Stimulated activated CD4-positive, alpha-beta T cell treated with anti-CD3 and anti-CD28 coated beads, Interleukin-12 subunit alpha, Interleukin-12 subunit beta, amount 100 ng/mL, for 24 hours (primary cell): ENCODE measurements at places on chromosomes 3 and 15.

DNA sequence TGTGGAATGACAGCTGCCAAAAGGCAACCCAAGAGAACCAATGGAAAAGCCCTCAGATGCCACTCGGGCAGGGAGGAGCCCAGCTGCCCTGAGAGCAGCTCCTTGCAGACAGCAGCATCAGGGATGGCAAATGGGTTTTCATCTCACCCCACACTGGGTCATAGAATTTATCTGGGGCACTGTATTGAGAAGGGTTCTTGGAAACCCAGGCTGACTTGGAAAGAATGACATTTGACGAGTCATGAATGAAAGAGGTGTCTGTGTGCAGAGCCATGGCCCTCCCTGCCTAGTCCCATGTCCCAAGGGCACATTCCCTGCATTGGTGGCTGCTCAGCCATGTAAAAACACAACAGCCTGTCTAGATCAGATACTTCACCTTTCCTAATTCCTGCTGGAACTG lies 157.9 kb upstream of the BHLHE40 start:
- DNase-seq = no peak

DNA sequence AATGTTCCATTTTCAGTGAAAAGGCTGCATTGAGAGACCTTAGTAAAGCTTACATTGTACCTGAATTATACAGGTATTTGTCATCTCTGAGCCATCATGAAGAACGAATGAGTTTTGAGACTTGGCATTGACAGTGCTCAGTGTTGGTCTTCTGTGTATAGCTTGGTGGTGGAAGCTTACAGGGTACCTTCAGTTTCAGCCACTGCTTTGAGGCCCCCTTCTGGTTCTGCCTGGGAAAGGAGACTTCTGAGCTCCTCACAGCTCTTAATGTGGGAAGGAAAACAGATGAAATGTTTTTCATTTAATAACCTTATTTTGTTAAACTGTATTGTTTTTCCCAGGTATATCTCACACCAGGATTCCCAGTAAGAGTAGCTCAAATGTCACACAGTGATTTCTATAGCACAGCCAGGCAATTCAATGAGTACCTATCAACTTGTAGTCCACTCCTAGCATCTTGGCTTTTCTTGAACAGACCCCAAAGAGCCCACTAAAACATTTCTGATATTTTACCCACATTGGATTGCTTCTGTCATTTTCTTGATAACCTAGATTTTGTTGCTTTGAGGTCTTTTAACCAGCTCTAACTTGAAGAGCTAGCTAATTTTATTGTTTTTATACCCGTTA lies 5.6 kb downstream of the SERPINI1 start:
- DNase-seq = no peak

DNA sequence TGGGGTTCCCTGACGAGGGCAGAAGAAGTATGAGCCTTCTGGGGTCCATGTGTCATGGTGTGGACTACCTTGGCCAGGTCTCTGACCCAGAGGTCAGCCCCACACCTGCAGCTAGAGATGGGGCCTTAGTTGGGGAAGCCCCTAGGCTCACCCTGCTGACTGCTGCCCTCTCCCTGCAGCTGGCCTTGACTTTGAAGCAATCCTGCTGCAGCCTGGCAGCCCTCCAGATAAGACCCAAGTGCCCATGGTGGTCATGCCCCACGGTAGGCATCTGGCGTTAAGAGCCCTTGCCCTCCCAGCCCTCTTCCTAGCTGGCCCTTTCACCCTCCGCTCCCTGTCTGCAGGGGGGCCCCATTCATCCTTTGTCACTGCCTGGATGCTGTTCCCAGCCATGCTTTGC lies 7.4 kb downstream of the APEH start:
- DNase-seq = no peak

DNA sequence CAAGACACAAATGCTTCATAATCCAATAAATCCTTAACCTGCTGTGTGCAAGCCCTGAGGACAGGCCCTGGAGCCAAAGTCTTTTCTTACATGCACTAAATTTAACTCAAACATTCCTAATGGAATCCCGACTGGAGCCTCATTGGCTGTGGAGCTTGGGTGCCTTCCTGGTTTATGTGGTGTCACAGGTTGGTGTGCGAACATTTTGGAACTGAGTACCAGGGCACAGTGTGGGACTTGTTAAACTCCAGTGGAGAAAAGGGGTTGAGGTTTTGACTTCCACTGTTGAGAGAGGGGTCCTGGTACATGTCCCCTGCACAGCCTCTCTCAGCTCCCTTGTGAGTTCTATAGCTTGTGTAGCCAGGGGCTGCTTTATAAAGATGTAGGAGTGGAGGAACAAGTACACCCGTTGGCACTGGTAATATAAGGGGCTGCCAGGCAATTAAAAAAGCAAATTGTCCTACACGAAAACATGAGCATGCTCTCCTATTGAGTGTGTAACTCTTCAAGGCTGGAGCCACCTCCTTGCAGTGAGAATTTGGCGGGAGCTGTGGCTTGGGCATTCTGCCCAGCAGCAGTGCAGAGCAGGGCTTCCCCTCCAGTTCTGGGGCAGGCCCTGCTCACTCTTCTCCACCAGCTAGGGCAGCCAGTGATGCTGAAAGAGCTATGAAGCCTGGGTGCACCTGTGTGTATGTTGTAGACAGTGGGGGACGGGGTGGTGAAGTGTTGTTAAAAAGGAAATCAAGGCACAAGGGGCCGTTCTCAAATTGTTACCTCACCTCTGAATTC lies 218.1 kb downstream of the CLSTN2 start:
- DNase-seq = no peak

- DNase-seq = no peak
Measured at GRCh38 chr3:8980756-8981257, 17.5 kb upstream of the RAD18 start.
